ENCODE measurements at places on chromosomes 16 and 17.

DNA sequence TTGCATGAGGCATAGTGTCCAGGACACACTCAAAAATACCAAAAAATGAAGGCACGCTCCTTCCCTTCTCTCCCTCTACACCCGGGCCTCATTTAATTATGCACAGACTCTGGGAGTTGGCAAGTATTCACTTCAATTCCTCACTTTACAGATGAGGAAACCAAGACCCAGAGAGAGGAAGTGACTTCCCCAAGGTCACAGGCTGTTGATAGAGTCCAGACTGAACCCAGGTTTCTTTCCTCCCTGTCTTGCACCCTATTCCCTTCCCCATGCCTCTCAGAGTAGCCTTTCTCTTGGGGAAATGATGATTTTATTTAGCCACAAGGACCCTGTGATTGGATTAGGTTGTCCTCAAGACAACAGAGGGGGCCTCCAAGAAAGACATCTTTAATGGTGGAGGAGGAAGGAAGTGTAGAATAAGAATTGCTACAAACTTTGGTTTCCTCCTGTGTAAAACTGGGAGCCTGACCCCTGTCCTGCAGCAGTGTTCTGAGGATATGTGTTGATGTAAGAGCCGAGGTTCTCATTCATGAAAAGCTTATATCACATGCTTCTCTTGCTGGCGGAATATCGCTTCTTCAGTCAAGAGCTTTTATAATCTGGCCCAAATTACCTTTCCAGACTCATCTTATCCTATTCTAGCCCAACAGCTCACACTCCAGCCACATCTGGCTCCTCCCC, 48.8 kb upstream of the SIAH1 start:
- DNase-seq, result no peak

DNA sequence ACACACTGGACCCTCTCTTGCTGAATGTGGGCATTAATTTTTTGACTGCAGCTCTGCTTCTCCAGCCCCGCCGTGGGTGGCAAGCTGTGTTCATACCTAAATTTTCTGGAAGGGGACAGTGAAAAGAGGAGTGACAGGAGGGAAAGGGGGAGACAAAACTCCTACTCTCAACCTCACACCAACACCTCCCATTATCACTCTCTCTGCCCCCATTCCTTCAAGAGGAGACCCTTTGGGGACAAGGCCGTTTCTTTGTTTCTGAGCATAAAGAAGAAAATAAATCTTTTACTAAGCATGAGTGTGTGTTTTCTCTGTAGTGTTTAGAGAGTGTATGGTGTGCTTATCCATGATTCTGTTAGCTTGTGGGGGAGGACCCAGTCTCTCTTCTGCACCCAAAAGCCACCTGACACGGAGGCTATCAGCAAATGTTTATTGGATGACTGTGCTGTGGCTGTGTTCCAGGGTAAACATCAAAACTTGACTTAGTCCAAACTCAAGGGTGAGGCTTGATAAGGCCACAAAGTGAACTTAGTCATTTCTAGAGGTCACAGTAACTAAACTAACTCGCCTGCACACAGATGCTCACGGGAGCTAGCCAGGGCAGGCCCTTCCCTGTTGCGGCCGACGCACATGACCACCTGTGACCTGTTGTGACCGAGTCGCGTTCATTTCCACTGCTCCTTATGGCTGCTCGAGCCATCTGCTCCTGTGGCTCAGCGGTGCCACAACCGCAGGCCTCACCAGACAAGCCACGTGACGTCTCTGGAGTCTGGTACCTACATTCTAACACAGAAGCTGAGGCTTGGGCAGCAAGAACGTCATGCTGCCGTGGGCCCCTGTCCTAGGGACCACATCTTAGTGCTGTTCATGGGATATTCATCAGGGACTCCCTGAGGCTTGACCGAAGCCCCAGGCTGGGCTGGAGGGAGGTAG, 9.8 kb upstream of the MED11 start:
- DNase-seq, result no peak

DNA sequence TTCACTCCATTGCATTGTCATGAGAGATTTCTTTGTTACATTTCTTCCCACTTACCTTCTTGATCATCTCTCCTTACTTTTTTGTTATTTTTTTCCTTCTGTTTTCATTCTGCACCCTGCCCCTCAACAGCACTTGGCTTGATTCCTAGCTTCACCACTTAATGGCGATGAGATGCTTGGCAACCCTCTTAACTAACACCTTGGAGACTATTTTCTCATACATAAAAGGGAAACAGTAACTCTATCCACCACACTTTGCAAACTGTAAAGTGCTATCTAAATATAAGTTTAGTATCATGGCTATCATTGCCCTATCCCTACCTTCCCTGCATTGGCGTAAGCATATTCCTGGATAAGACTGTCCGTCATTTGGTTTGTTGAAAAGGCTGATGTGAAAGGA, 177.3 kb downstream of the SHISA6 start:
- DNase-seq, result no peak

DNA sequence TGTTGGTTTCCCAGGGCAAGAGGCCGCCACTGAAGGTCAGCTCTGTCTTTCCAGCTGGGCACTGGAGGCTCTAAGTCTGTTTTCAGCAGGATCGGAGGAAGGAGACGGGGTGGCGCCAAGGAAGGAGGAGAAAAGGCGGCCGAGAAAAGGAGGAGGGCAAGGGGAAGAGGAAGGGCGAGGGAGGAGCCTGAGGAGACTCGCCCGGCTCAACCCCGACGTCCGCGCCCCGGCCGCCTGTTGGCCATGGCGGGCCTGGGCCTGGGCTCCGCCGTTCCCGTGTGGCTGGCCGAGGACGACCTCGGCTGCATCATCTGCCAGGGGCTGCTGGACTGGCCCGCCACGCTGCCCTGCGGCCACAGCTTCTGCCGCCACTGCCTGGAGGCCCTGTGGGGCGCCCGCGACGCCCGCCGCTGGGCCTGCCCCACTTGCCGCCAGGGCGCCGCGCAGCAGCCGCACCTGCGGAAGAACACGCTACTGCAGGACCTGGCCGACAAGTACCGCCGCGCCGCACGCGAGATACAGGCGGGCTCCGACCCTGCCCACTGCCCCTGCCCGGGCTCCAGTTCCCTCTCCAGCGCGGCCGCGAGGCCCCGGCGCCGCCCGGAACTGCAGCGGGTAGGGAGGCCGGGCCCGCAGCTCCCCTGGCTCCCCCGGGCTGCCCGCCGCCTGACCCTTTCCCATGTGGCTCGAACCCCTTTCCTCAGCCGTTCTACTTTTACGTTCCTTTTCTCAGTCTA, at the start of gene RNF135:
RNF135 (plus strand) TSS at position 209 of the 737 bp plus-strand sequence; CDS start at position 244, 35 bp downstream.
- peak; percentile 13 for DNase-seq

GRCh38 chr17:46821482-46822387, 3.2 kb upstream of the WNT3 start:
- no peak for DNase-seq

DNA sequence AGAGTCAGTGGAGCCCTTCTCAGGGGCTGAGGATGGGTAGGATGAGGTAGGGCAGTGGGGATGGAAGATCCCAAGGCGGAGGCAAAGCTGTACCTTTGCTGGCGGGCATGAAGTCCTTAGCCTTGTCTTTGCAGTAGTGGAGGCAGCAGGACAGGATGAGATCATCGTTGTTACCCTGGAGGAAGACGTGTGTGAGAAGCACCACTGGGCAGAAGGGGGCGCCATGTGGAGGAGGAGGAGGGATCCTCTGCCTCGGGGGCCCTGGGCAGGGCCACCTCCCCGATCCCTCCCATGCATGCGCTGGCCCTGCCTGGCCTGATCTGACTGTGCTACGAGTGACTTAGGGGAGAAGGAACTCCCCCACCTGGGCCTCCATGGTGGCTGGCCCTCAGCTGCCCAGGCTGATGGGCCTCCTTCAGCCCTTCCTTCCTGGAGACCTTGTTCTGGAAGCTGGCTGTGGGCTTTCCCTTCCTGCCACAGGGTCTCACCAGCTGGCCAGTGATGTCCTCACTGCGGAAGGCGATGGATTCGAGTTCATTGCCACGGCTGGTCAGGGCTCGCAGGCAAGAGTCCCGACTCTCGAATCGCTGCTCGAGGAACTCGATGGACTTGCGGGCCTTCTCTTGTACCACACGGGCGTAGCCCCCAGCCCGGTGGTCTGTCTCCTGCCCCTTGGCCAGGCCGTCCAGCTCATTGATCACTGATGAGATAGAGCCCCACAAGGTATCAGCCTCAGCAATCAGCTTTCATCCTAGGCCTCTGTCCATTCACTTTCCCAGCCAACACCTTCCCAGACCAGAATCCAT, 10.3 kb downstream of the HIC1 start:
- DNase-seq, result peak; percentile 40

GRCh38 chr17:68613739-68614298, 12.7 kb upstream of the FAM20A start:
- no peak for DNase-seq

DNA sequence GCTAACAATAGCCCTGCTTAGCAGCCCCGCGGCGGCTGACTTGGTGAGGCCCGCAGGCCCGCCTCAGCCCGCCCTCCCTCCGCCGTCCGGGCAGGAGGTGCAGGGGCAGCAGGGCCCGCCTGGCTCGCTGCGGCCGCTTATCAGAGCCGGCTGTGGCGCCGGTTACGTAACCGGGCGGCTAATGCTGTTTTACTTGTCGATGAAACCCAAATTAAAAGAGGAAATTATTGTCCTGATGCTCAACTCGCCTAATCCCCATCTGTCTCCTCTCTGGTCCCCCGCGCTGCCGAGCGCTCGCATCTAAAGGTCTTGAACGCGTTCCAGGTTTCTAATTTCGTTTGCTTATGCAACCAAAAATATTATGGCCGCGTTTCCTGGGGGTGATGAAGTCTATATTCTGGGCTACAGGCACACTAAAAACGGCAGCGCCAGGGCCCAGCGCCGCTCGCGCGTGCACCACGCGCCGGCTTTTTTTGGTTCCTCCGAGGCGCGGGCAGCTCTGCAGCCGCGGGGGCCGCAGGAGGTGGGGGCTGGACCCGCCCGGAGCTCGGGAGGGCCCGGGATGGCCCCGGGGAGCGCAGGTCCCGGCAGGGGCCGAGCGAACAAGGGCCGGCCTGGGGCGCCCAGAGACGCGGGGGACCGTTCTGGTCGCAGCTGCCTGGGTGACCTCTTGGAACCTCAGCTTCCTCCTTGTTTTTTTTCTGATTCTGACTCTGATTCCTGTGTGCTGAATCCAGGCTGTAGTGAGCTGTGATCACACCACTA, 65.2 kb upstream of the TOB1 start:
- peak; percentile 49 for DNase-seq

DNA sequence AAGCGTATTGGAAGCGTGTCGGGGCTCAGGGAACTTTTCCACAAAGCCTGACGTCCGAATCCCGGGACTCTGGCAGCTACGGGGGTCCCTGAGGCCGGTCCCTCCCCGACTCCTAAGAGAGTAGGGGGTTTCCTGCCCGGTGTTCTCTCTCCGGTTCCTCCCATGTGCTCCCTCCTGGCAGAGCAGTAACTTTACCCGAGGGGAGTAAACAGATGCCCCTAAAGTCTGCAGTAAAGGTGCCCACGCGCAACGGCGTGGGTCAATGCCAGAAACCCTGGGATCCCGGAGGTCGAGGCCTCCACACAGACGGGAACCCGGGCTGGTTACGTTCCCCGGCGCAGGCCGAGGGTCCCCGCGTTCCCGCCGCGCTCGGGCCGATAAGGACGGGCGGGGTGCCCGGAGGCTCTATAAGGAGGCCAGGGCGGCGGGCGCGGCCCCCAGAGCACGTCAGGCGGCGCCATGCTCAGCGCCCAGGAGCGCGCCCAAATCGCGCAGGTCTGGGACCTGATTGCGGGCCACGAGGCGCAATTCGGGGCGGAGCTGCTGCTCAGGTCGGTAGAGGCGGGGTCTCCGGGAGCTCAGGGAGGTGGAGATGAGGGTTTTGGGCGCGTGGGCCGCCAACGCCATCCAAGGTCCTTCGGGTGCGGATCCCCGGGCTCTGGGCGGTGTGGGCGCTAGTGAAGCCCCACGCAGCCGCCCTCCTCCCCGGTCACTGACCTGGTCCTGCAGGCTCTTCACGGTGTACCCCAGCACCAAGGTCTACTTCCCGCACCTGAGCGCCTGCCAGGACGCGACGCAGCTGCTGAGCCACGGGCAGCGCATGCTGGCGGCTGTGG, at the start of gene HBM:
HBM (plus strand) TSS at position 440 of the 836 bp plus-strand sequence; CDS start at position 460, 20 bp downstream.
- no peak for DNase-seq

GRCh38 chr16:88599825-88600538, 29.8 kb downstream of the ZC3H18 start:
- no peak for DNase-seq

- DNase-seq, result no peak
Observed at GRCh38 chr17:50274142-50274896, at the start of gene TMEM92. Gene TMEM92, plus strand, starts transcription at chr17:50274466. Its CDS starts 36 bp downstream, at chr17:50274502.

DNA sequence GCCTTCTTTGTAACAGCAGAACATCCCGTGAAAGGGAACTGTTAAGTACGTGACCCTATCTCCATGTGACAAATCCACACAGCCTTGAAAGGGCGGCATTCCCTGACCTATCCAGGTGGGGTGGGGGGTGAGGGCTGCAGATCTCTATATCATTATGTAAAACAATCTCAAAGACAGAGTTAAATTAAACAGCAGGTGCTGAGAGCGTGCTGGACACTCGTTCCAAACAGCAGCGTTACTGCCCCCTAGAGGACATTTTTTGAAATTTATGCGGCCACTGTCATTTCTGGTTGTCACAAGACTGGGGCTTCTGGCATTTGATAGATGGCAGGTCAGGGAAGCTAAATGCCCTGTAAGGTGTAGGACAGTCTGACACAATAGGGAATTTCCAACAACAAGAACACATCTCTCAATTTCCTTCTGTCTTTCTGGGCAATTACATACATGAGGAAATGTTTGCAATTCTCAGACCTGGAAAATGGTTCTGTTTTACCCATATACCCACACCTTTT, 6.7 kb upstream of the SLC25A39 start:
- DNase-seq, result no peak

GRCh38 chr17:4006165-4006589, 41.9 kb upstream of the ATP2A3 start:
- no peak for DNase-seq

DNA sequence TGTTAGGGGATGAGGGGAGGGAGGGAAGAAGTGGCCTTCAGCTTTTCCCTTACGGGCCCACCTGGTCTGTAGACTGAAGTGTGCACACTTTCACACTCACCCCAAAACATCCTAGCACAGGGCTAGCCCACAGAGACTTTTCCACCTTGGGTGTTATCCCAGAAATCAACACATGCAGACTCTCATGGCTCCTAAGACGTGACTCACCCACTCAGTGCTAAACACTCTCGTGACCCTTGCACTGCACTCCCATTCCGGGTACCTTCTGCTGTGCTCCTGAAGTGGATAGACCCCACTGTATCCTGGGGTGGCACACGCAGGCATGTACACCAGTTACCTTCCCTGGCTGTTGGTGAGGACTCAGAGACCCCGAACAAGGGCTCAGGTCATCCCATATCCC, 23.0 kb upstream of the ABCC3 start:
- no peak for DNase-seq

DNA sequence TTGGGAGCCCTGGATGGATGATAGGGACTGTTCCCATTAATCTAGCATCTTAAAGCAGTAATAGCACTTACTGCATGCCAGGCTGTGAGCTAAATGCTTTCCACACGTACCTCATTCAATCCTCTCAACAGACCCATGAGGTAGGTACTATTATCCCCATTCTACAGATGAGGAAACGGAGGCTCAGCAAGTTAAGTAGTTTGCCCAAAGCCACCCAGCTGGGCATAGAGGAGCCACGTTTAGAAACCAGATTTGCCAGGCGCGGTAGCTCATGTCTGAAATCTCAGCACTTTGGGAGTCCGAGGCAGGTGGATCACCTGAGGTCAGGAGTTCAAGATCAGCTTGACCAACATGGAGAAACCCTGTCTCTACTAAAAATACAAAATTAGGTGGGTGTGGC, 2.0 kb upstream of the RAI1 start:
- DNase-seq, result no peak

All from activated naive CD4-positive, alpha-beta T cell (primary cell).